ENCODE measurements at places on chromosomes 11 and 22.

DNA sequence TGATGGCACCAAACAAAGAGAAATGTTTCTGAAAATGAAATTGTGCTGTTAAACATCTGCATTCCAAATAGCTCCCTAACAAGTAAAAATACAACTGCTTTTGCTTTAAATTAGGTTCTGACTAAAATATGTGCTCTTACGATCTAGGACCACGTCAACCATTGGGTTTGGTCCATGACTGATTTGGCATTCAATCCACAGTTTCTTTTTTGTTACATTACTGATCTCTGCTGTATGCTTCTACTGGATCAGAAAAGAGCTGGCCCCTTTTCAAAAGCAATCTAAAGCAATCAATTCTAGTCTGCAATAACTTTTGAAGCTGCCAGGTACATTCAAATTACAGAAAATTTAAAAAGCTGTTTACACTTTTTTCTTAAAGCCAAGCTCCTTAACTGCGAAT lies 1047.1 kb upstream of the CCDC90B start:
- no peak for DNase-seq

GRCh38 chr11:19268909-19269308 lies 28.2 kb upstream of the E2F8 start:
- no peak for DNase-seq

DNA sequence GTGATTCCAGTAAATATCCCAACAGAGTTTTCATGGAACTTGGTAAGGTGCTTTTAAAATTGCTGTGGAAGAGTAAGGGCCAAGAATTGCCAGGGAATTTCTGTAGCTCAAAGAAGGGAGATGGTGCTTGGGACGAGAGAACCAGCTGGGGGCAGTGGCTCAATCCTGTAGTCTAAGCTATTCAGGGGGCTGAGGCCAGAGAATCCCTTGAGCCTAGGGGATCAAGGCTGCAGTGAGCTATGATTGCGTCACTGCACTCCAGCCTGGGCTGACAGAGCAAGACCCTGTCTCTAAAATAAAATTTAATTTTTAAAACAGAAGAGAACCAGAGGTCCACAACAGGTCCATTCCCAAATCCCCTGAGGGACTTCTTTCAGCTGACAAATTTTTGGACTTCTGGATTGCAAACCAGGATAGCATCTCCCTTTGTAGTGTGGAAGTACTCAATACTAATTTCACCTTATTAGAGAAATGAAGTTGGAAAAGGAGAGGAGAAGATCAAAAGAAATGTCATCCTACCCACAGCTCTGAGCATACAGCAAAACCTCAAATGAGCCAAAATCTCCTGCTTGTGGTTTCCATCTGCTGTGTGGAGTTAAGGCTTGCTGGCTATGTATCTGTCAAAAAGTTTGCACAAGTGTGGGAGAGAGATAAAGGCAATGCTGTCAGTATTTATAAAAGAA lies 59.2 kb upstream of the CLPB start:
- DNase-seq, result no peak

DNA sequence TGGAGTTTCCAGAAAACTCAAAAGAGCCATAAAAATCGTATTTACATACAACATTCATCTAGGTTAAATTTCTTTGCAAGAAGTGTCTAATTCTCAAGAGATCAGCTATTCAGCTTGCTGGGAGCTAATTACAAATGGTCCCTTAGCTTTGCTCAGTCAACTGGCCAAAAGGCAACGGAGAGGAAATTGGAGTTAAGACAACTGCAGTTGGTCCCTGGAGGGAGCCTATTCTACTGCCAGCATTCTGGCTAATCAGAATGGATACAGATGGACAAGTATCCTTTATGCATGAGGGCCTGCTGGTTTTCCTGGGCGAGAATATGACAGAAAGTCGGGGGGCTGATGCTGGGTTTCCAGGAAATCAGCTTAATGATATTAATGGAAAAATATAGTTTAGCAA lies 45.5 kb downstream of the KCNJ1 start:
- DNase-seq, result no peak

GRCh38 chr11:48073031-48073861 lies 92.9 kb downstream of the PTPRJ start:
- DNase-seq, result no peak

GRCh38 chr22:39486951-39487825 lies 14.9 kb upstream of the MIEF1 start:
- no peak for DNase-seq

DNA sequence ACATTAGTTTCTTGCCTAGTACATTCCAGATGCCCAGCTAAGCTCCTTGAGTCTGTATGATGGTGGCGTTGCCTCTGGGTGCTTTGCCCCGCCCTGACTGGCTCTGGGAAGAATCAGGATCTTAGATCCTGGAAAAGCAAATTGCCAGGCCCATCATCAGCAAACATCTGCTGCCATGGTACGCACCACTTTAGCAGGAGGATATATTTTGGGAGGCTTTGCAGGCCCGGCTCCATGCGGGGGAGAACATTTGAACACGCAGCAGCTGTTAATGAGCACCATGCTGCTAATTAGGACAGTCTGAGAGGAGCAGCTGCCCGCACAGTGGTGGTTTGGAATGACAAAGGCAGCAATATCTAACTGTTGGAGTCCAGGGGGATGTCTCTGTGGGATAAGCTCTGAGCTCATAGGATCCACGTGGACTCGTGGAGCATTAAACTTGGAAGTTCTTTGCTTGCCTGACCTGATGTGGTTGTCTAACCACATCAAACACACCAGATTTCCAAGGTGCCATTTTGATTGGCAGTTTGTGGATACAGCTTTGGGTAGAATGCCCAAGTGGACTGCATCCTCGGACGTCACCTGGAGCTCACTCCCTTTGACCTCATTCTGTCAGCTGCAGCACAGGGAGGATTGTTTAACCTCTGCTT lies 217.0 kb upstream of the ZBED5 start:
- no peak for DNase-seq
